ENCODE measurements at places on chromosomes 11 and 22. TPM values are rescaled to one million over a fixed set of nuclear protein-coding genes. Genes with fewer than 3 reads are reported as not detected.

Gene TYR
- not detected for total RNA-seq

Gene MUC5B
- not detected for total RNA-seq

Gene TNNI2
- total RNA-seq, result not detected

Gene OTOG
- total RNA-seq, result not detected

Gene MGAT3
- total RNA-seq, result not detected

Gene RHOD
- 0.57 TPM for total RNA-seq

Gene IL17REL
- total RNA-seq, result not detected

Gene OPCML
- total RNA-seq, result not detected

Gene POU2AF2
- not detected for total RNA-seq

Gene HTATIP2
- 46.7 TPM for total RNA-seq

Gene DERL3
- total RNA-seq, result 0.23 TPM

Gene BET1L
- 17.2 TPM for total RNA-seq

Gene OR52E8
- not detected for total RNA-seq

Gene ACRV1
- not detected for total RNA-seq

Gene IPO7
- 173 TPM for total RNA-seq

Gene PLAAT2
- not detected for total RNA-seq

Gene OR51E2
- not detected for total RNA-seq

Gene DDIAS
- 30.1 TPM for total RNA-seq

Gene POU2AF1
- total RNA-seq, result not detected

Gene TRAF6
- total RNA-seq, result 7.2 TPM

Gene MMP8
- total RNA-seq, result not detected
